Mesenteric fat pad (tissue), 1 donor: ENCODE measurements at places on chromosomes 12 and 14. TPM values are rescaled to one million over a fixed set of nuclear protein-coding genes. Genes with fewer than 3 reads are reported as not detected.

The PRB2 gene
- not detected for total RNA-seq

DNA sequence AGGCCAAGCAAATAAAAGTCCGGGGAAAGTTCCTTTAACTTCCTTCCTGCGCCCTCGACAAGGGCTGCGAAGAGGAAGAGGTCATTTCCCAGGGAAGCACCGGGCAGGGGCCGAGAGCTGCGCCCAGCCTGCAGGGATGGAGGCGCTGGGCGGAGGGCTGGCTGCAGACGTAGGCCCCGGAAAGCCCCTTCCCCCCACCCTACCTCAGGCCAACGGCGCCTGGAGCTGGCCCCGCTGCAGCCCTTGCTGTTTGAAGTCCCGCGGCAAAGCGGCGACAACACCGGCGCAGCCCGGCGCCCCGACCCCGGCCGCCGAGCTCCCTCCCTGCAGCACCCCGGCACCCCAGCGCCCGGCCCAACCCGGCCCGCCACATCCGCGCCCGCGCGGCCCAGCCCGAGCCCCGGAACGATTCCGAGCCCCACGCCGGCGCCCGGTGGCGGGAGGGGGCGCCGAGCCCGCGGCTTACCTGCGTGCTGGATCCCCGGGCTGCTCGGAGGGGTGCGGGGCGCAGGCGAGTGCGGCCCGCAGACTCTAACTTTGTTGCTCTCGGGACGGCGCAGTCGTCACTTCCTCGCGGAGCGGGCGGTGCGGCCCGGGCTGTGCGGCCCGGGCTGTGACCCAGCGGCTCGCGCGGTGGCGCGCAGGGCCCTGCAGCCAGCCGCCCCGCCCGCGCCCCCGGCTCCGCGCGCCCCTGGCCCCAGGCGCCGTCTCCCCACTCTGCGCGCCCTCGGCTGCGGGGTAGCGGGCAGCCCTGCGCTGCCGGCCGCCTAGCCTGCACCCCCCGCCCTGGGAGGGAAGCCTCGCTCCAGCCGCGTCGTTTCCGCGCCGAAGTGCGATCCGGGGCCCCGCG is 64.8 kb upstream of the PTGR2 start:
- DNase-seq, result no peak

DNA sequence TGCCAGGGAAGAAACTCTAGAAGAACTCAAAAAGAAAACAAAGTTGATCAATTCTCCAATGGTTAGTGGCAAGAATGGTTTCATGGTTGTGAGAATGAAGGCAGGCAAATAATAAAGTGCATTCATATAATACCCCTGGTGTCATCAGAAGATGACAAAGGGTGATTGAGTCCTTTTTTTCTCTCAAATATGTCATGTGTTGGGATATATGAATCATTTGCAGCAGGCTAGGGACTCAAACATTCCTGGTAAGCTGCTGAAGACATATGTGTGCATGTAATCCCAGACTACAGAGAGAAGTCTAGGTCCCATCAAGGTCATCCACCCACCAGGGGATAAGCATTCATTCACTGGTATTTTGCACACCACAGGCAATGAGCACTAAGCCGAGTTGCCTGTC is 82.4 kb upstream of the MYF6 start:
- DNase-seq, result no peak

GRCh38 chr12:116384691-116385485 is 107.4 kb upstream of the MED13L start:
- DNase-seq, result no peak

GRCh38 chr12:131092901-131093603 is 139.3 kb downstream of the ADGRD1 start:
- DNase-seq, result peak; percentile 87

DNA sequence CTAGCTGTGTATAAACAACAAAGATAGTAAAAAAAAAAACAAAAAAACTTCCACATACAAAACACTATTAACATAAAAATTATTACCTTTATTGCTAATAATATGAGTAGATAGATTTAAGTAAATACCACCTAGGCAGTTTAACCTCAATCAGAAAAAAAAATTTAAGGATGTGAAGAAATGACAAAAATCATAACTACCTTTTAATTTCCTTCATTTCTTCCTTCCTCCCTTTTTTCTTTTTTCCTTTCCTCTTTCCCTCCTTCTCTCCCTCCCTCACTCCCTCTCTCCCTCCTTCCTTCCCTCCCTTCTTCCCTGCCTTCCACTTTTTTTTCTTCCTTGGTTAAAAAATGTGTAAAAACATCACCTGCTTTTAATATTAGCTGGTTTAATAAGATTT is 81.7 kb downstream of the SOX5 start:
- DNase-seq, result no peak

GRCh38 chr12:132614861-132615578 is 3.6 kb upstream of the P2RX2 start:
- no peak for DNase-seq

DNA sequence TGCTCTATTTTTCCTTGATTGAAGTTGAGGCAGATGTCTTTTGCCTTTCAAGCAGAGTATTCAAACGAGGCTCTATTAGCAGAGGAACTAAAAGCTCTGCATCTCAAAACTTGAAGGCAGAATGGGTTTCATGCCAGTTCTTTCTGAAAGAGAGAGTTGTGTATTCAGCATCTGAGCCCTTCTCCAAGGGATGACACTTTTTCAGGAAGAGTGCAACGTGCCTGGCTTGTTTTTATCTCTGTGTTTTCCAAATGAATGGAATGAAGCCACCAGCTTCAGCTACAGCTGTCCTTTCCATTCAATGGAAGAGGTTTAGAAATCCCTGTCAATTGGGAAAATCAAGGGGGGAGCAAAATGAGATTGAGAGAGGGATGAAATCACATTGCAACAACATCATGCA is 14.6 kb downstream of the BEST3 start:
- no peak for DNase-seq

The CISTR gene
- total RNA-seq, result not detected

DNA sequence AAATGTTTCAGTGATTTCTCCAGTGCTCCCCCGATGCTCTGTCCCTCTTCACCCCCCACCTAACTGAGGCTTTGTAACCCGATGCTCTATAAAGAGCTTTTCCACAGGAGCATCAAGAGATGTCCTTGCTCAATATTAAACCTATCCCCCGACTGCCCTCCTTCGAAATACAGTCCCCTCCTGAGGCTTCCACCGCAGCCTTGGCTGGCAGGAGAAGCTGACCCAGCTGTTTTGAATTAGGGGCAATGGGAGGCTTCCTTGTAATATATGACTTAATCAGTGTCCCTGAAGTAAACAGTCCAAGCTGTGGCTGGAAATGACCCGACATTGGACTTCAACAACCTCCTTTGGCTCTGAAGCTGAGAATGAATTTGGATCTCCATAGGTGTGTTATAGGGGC is 62.4 kb downstream of the TMEM30B start:
- DNase-seq, result no peak

The GSG1 gene
- not detected for total RNA-seq

DNA sequence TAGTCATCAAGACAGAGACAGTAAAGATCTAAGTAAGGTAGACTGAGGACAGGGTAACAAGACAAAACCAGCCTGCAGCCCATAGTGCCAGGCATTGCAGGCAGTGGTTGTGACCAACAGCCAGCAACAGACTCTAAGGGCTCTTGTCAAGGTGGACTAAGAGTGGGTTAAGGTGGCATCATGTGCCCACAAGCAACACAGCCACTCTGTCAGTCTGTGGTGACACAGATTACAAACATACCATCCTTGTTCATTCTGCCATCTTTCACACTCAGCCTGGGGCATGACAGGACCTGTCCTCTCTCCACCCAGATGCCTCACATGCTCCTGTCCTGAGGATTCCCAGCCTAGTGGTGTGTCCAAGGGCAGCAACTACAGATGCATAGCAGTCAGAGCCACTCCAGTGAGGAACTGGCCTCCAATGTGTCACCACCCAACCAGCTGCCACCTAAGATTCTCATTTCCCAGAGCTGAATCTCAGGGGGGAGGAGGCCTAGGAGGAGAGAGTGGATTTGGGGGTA is 28.3 kb downstream of the VDR start:
- DNase-seq, result peak; percentile 57
